ENCODE measurements at places on chromosomes 12 and 14. TPM values are rescaled to one million over a fixed set of nuclear protein-coding genes. Genes with fewer than 3 reads are reported as not detected.

The TSPAN11 gene
- total RNA-seq, result 31.0 TPM

DNA sequence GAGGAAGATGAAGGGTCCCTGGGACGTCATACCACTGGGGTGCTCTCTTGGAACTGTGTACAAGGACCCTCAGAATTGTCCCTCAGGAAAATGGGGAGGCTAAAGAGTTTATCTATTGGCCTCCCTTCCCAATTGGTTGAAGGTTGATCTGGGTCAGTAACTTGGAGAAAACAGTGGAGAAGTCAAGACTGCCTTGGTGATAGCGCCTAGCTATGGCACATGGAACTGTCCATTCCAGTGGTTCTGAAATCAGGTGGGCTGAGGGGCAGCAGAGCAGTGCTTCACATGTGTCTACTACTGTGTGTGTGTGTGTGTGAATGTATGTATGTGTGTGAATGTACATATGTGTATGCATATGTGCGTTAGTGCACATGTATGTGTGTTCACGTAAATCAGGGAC lies 316.1 kb downstream of the AACS start:
- no peak for DNase-seq

- DNase-seq, result no peak
These were observed 98.9 kb downstream of the PLXNC1 start for GRCh38 chr12:94247246-94247645.

DNA sequence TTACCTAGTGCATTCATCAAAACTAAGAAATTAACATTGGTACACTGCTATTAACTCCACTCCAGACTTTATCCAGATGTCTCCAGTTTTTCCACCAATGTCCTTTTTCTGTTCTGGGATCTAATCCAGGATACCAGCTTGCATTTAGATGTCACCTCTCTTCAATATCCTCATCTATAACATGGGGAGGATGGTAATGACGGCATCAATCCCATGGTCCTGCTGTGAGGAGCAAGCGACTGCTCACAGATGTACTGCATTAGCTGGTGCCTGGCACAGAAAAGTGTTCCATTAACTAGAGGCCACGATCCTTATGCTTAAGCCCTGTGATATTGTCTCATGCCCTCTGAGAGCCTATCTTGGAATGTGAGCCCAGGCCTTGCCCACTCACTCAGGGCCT lies 53.8 kb downstream of the CALM1 start:
- no peak for DNase-seq

DNA sequence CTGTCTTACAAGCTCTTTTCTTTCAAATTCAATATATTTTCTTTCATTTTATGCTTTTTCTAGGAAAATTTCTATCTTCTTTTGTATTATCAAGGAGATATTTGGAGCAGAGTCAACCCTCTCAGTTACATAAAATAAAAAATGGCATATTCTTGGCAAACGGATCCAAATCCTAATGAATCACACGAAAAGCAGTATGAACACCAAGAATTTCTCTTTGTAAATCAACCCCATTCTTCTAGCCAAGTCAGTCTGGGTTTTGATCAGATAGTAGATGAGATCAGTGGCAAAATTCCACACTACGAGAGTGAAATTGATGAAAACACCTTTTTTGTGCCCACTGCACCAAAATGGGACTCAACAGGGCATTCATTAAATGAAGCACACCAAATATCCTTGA lies 20.6 kb downstream of the PIK3C2G start:
- no peak for DNase-seq

The AQP2 gene
- total RNA-seq, result not detected

- no peak for DNase-seq
These were observed 209.3 kb upstream of the FOXN3 start for GRCh38 chr14:89626233-89626806.

DNA sequence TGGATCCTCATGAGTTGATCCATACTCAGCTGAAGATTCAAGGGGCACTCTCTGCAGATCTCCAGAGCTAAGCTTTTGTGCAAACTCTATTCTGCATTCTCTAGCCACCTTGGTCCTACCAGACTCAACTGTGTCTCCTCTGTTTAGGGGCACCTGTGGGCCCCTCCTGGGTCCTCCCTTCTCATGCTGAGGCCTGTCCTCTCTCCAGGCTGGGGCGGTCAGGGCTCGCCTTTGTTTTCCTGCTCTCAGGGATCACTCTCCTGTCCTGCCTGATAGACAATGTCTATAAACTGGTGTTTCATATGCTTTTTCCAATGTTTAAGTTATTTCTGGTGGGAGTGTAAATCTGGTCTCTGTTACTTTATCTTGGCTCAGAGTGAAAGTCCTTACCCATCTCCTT lies 11.6 kb upstream of the KIF26A start:
- DNase-seq, result no peak

The WNT1 gene
- total RNA-seq, result not detected

- no peak for DNase-seq
These were observed 114.5 kb upstream of the RASSF8 start for GRCh38 chr12:25843976-25844375.

The CCDC85C gene
- total RNA-seq, result 32.3 TPM

The TAS2R8 gene
- total RNA-seq, result not detected

The GPRC5D gene
- total RNA-seq, result not detected

The TOMM20L gene
- total RNA-seq, result not detected

The CPNE6 gene
- total RNA-seq, result 0.44 TPM

GRCh38 chr14:25042362-25043299 lies 7.3 kb downstream of the STXBP6 start:
- no peak for DNase-seq

- DNase-seq, result no peak
These were observed 49.0 kb downstream of the SLC8B1 start for GRCh38 chr12:113285679-113286610.

DNA sequence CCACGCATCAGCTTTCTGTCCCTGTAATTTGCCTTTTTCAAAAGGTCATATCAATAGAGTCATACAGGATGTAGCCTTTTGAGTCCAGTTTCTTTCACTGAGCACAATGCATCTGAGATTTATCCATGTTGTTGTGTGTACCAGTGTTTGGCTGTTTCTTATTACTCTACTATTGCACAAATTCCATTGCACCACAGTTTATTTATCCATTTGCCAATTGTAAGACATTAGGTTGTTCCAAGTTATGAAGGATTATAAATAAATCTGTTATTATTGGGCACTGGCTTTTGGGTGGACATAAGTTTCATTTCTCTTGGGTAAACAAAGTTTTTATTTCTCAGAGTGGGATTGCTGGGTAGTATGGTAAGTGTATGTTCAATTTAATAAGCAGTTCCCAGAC lies 68.3 kb upstream of the TBPL2 start:
- no peak for DNase-seq

- DNase-seq, result no peak
These were observed 78.5 kb downstream of the TNFAIP2 start for GRCh38 chr14:103201801-103202200.

The C1R gene
- 1.0 TPM for total RNA-seq

GRCh38 chr12:7856516-7856915 lies 16.2 kb downstream of the SLC2A14 start:
- DNase-seq, result no peak

The SYCP3 gene
- total RNA-seq, result not detected

- no peak for DNase-seq
These were observed 138.2 kb upstream of the TSPAN8 start for GRCh38 chr12:71295953-71296352.
